ENCODE measurements at places on chromosomes 13 and 19.

GRCh38 chr19:19096641-19097627 lies 33.1 kb downstream of the SLC25A42 start:
- DNase-seq = no peak

DNA sequence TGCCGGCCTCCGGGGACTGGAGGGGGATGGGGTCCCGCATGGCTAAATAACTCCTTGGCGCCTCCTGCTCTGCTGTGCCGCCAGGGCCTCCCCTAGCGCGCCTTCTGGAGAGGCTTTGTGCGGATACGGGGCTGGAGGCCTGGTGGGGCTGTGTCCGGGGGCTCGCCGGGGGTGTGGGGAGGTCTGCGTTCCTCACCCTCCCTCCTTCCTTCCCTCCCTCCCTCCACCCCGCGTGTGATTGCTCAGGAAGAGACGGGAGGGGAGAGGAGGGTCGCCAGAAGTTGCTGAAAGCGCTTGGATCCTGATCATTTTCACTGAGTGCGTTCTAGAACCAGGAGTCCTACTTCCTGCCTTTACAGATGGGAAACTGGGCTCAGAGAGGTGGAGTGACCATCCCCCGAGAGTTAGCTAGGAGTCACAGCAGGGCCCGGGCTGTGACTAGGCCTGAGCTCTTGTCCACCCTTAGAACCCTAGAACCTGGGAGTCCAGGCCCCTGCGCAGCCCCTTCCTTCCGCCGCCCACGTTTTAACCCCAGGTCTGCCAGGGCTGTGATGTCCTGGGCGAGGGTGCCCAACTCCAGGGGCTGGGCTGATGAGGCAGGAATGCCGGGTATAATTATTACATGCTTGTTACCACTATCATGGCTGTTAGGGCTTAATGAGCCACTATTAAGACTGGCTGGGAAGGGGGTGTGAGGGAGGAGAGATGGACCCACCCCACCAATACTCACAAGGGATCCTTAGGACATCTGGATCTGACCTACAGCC lies 782 bp upstream of the JUND start:
- DNase-seq = no peak

DNA sequence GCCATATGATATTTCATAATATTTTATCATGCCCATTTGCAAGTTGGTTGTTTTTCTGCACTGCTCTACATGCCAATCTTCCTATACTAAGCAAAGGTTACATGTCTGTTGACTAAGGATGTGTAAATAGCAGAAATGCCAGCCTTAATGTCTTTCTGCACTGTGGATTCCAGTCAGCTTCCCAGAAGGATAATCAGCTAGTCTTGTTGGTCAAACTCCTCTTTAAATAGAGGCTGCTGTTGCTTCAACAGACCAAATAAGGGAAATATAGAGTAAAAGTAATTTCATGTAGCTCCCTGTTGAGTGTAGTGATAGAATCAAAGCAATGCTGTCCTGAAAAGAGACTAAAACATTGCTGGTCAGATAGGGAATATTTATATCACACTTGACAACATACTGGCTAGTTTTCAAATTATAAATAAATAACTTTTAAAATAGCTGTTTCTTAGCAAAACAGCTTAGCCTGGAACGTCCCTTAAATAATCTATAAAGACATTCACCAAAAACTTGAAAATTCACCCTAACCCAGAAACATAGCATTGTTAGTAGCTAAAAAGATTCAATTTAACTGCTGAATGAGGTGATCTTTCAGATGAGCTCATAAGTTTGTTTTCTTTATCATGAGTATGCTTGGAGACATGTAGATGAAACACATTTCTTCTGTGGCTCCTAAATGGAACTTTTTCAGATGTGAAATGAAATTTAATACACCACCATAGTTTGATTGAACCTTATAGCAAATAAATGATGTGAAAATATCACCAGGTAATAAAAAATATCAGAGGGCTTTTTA lies 56.6 kb downstream of the FRY start:
- no peak for DNase-seq

GRCh38 chr13:86974995-86975328 lies 696.2 kb upstream of the SLITRK5 start:
- no peak for DNase-seq

DNA sequence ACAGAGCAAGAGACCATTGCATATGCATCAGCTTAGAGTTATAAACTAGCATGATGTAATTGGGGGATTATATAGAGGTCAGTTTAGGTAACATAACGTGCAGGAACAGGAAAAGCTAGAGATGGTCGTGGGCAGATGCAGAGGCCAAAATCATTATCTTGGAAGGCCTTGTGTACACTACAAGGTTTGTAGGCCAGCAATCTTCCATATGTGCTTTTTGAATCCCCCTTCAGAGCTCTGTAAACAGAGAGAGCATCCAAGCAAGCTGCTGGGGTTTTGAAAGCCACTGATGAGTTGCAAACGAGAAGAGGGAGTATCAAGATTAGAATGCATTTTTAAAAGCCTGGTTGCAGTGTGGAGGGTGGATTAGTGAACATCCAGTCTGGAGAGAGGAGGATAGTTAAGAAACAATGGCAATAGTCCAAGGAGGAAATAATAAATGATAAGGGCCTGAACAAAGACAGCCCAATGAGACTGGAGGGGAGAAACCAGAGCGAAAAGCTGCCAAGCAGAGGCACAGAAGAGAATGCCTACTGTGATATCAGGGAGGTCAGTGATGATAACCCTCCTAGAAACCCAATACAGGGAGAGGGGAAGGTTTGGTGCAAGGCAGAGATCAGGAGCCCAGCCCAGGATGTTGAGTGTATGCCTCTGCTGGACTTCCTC lies 109.6 kb downstream of the ZAR1L start:
- DNase-seq = no peak

GRCh38 chr19:32268381-32268780 lies 77.0 kb upstream of the ZNF507 start:
- DNase-seq = no peak

DNA sequence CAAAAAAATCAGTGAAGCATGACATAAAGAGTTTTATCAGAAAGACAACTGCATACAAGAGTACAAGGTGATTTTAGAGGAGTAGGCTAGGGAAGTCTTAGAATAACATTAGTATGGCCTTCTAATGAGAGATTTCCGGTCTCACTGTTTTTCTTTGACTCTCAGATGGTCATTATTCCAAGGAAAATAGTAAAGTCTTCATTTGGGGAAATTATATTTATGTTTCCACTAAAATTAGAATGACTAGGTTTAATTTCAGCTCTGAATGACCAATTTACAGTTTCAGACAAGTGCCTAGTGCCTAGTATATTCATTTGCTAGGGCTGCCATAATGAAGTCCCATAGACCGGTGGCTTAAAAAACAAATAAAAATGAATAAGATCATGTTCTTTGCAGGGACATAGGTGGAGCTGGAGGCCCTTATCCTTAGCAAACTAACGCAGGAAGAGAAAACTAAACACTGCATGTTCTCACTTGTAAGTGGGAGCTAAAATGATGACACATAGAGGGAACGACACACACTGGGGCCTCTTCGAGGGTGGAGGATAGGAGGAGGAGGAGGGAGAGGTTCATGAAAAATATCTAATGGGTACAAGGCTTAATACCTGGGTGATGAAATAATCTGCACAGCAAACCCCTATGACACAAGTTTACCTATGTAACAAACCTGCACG lies 303.1 kb downstream of the PCDH9 start:
- no peak for DNase-seq

DNA sequence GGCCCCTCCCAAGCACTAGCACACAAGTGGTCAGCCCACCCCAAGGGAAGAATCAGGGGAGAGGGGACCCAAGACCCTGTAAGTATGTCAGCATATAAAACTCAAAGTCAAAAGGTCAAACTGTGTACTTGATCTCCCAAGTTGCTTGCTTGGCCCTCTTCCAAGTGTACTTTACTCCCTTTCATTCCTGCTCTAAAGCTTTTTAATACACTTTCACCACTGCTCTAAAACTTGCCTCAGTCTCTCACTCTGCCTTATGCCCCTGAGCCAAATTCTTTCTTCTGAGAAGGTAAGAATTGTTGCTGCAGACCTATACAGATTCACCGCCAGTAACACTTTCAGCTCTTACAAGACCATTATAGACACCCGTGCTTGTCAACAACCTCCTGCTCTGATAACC lies 15.1 kb upstream of the RNASEH2B start:
- DNase-seq = no peak

DNA sequence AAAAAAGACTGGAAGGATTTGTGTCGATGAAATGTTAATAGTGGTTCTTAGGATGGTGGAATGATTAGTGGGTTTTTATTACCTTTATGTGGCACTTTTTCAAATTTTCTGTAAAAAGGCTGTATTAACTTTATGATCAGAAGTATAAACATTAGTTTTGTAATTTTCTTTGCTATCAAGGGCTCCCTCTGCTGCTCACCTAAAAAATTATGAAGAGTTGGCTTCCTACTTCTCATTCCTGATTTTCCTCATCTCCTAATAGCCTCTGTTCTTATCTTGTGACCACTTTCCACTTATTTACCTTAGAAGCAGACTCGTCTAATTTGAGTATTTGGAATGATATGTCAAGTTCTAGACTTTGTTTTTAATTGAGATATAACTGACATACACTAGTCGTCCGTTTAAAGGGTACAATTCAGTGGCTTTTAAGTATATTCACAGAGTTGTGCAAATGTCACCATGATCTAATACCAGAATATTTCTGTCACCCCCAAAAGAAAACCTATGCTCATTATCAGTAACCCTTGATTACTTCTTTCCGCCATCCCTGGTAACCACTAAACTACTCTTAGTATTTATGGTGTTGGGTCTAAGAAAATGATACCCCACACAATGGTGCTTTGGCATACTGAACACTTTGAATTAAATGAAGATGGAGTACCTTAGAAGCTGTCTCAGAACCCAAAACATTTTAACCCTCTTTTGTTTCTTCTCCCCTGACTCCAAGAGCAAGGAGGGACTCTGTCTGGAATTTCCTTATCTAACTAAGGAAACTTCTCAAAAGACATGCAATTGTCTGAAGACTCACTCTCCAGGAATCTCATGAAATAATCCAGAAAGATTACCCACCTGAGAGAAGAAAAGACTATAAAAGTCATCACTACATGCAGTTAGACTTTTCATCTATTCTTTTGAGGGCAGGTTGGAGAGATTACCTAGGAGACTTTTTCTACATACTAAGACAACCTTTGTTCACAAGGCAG lies 311.3 kb downstream of the DLEU7 start:
- no peak for DNase-seq

DNA sequence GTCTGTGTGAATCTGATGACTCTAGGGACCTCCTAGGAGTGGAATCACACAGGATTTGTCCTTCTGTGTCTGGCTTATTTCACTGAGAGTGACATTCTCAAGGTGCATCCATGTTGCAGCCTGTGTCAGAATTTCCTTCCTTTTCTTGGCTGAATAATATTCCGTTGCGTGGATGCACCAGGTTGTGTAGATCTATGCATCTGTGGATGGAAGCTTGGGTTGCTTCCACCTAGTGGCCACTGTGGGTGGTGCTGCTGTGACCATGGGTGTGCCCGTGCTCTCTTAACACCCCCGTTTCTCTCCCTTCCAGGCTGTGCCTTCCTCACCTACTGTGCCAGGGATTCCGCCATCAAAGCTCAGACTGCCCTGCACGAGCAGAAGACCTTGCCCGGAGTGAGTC lies 26.2 kb downstream of the CELF5 start:
- DNase-seq = peak; percentile 36

DNA sequence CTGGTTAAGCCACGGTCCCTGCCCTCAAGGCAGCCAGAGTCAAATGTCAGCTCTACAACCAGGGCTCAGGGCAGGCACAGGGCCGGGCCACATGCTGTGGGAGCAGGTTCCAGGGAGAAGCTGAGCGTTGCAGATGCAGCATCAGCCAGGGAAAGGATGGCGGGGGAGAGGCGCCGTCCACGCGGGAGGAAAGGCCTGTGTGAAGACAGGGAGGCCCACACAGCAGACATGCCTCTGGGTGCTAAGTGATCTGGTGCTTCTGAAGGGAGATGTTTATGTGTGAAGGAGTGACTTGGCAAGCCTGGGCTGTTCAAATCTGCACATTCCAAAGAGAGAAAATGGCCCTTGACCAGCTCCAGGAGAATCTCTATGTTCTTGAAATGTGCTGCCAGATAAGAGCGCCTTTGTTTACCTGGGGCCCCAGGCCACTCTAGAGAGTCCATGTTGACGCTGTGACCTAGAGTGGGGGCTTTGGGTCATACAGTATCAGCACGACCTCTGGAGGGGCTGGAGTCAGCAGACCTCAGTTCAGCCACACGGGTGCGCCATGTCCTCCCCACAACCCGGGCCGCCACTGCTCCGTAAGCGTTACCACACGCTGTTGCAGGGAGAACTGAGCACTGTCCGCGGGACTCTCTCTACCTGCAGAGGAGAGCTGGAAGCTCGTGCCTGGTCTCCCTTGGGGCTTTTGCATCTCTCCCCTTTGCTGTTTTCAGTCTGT lies 15.9 kb upstream of the ATF5 start:
- DNase-seq = no peak

DNA sequence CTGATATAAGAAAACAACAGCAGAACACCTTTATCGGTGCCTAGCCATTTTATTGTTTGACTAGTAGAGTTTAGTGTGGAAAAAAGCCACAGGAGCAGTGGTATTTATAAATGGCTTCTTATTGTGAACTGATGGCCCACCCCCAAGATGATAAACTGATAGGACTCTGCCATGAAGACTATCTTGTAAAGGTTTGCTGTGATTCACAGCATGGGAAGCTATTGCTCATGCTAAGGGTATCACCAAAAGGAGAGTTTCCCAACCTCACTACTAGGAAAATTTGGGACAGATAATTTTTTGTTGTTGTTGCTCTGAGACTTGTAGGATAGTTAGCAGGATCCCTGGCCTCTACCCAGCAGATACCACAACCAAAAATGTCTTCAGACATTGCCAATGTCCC lies 12.0 kb upstream of the SLC7A1 start:
- DNase-seq = no peak

DNA sequence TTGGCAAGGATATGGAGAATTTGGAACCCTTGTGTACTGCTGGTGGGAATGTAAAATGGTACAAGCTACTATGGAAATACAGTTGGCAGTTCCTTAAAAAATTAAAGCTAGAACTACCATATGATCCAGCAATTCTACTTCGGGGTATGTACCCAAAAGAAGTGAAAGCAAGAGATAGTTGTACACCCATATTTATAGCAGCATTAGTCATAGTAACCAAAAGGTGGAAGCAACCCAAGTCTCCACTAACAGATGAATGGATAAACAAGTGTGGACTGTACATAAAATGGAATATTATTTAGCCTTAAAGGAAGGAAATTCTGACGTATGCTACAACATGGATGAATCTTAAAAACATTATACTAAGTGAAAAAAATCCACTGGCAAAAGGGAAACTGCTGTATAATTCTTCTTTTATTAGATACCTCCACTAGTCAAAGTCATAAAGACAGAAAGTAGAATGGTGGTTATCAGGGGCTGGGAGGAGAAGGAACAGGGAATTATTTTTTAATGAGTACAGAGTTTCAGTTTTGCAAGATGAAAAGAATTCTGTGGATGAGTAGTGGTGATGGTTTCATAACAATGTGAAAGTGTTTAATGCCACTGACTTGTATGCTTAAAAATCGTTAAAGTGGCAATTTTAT lies 141.6 kb downstream of the RXFP2 start:
- DNase-seq = no peak

- DNase-seq = no peak
Observed at GRCh38 chr19:51407511-51408131, 9.8 kb downstream of the SIGLEC10 start.

Data from naive thymus-derived CD8-positive, alpha-beta T cell (primary cell).